ENCODE measurements at places on chromosomes 5 and 9.

- no peak for DNase-seq
These were observed 316.5 kb downstream of the BNC2 start for GRCh38 chr9:16553869-16554540.

GRCh38 chr9:121242959-121243346 is 25.0 kb upstream of the GSN start:
- no peak for DNase-seq

DNA sequence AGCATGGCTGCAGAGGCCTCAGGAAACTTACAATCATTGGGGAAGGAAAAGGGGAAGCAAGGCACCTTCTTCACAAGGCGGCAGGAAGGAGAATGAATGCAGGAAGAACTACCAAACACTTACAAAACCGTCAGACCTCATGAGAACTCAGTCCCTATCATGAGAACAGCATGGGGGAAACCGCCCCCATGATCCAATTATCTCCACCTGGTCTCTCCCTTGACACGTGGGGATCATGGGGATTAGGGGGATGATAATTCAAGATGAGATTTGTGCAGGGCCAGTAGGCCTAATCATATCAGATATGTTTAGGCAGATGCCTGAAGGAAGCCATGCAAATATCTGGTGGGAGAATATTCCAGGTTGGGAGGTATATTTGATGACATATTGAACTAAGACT is 1176.4 kb upstream of the CDH18 start:
- DNase-seq = no peak

DNA sequence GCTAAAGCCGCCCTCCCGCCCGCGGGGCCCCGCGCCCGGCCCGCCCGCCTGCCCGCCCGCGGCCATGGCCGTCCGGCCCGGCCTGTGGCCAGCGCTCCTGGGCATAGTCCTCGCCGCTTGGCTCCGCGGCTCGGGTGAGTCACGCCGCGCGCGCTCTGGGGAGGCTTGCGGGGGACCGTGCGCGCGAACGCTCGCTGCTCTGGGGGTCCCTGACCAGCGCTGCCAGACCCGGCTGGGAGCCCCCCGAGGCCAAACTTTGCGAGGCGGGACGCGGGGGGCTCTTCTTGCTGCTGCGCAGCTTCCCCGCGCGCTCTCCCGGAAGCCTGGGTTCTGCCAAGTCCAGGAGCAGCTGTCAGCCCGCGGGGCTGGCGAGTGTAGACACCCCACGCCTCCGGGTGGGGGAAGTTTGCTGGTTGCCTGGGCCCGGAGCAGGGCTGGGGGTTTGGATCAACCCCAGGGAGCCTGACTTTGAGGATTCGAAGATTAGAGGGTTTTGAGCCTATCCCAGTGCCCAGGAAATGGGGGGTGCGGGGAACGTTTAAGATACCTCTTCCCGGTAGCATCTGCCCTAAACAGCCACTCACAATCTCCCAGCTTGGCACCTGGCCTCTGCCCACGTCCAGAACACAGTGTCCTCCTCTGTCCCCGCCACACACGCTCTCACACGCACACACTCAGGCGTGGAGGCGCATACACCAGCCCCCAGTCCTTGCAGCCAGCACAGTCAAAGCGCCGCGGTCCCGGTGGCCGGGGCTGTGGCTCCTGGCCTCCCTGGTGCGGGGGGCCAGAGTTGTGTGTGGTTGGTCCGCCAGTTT is 535 bp downstream of the UNC5A start:
- peak; percentile 35 for DNase-seq

GRCh38 chr9:96139592-96140295 is 162.2 kb downstream of the HSD17B3 start:
- no peak for DNase-seq

DNA sequence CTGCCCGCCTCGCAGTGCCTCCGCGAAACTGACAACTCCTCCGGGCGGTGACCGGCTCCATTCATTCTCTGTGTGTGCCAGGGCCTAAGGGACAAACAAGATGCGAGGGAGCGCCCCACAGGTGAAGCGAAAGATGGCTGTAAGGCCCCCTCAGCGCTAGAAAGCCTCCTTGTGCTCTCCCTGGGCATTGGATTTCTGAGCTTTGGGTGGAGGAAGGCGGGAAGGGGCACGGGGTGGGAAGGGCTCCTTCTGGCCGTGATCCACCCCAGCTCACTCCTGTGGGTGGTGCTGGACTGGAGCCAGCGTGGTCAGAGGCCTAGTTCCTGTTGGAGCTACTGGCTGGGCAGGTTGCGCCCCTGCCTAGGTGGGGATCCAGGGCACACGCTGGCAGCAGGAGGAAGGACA is 943 bp downstream of the GALNT12 start:
- DNase-seq = peak; percentile 84

DNA sequence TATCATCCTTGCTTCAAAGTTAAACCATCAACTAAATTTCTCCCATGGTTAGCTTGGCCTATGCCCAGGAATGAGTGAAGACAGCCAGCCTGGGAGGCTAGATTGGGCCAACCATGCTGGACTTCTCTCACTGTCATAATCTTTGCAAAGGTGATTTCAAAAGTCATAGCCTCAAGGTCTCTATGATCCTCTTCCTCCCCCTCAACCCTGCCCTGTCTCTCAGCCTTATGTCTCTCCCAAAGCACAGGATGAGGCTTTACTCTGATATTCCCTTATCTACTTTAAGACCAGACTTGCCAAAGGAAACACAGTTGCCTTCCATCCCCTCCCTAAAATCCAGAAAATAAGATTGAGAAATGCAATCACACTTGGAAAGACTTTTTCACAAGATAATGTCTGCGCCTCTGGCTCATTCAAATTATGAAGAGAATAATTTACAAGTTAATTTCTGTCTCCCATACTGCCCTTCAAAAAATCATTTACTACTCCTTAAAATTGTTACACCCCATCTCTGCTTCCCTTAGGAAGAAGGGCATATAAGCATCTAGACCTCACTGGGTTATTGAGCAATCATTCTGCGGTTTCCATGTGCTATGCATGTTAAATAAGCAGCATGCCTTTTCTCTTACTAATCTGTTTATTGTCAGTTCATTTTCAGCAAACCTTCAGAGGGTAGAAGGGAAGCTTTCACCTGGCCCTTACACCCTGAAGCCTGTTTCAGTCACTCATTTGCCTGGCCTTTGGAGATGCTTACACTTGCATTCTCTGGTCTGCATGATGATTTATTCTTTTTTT is 113.8 kb upstream of the ANKRD55 start:
- peak; percentile 95 for DNase-seq

DNA sequence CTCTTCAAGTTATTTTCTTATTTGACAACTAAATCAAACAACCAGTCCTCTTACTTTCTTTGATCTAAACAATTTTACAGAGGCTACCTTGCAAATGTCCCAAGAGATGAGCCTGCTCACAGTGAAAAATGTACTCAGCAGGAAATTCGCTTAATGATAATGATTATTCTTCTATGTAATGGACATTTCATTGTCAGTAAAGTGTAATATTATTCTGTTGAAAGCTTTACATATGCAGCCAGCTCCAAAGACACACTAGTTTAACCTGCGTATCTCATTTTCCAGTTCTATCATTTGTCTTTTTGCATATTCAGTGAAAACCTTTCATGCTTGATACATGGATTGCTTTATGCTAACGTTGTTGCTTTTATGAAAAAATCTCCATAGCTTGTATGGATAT is 758.7 kb upstream of the ZNF608 start:
- no peak for DNase-seq

- no peak for DNase-seq
These were observed 7.2 kb downstream of the ZDHHC12 start for GRCh38 chr9:128716581-128717254.

DNA sequence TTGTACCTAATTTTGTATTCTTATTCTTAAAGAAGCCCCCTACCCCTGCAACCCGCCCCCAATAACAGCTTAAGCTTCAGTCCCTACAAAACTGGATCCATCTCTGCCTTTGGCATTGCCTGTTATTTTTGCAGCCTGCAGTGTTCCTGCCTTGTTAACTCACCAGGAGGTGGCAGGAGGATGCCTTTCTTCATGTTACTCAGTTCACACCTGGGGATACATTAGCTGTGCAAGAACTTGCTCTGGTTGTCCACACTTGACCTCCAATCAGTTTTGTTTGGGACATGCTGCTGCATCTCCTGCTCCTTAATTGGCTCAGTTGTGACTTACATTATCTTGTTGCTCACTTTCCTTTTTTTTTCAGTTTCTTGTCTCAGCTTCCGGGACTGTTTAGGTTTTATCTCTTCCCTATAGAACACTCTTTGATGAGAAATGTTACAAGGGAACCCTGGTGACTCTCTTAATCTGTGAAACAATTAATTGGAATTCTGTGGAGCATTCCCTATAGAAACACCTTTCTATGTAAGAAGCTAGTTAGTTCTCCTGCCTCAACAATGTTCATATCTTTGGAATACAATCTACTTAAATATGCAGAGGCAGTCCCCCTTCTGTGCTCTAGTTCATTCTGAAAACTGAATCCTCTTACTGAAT is 467.7 kb upstream of the ACO1 start:
- no peak for DNase-seq

DNA sequence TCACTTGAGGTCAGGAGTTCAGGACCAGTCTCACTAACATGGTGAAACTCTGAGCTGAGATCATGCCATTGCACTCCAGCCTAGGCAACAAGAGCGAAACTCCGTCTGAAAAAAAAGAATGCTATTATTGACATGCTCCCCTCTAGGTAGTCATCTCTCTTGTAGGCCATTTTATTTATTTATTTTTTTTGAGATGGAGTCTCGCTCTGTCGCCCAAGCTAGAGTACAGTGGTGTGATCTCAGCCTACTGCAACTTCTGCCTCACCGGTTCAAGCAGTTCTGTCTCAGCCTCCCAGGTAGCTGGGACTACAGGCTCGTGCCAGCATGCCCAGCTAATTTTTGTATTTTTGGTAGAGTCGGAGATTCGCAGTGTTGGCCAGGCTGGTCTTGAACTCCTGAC is 20.6 kb upstream of the NIM1K start:
- DNase-seq = peak; percentile 83

DNA sequence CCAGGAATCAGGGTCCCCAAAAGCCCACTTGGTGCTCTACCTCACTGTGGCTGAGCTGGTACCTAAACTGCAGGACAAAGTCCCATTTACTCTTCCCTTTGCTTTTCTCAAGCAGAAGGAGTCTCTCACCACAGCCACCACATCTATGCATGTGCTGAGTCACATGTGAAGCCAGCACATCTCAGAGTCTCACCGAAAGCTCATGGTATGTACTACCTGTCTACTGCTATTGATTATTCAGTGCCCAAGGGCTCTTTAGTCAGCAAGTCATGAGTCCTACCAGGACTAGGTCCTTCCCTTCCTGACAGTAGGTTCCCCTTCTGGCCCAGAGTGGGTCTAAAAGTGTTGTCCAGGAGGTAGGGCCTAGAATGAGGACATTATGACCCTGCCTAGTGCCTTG is 130.7 kb upstream of the NTRK2 start:
- no peak for DNase-seq

DNA sequence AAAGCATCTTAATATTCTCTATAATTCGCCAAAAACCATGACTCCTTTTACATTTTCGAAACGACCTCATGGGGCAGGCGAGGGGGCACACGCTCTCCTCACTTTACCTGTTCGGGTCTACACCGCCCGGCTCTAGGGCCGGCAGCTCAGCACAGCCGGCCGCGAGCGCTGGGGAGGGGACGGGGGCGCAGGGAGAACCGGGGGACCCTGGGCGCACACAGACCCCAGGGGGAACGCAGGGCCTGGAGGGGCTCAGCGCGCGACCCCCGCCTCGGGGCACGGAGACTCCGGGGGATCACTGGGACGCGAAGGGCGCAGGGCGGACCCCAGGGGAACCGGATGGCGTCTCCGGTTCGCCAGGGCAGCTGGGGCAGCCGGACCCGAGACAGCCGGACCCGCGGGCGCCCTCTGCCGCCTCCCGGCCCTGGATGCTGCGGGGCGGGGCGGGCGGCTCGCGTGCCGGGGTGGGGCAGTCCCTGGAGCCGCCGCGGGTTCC is at the start of gene AHRR:
Gene AHRR, plus strand, starts transcription at position 485 of the 496 bp plus-strand sequence. CDS start 22,189 bp downstream, outside the sequence.
- peak; percentile 62 for DNase-seq

- no peak for DNase-seq
These were observed 10.6 kb downstream of the AFAP1L1 start for GRCh38 chr5:149282027-149282965.

DNA sequence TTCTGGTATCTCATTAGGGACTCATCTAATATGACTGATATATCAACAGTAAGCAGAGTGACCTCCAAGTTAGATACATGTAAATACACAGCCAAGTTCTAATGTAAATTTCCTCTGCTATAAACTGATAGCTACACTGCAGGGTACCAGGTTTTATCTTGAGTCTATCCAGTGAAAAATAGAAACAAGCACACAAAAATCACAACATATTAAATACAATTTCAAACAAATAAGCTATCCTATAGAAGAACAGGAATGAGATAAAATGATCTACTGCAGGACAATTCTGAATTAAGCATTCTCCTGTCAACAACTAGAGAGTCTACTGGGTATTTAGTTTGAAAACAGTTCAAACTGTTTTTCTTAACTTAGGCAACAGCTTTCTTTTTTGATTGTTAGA is 42.7 kb downstream of the NR3C1 start:
- no peak for DNase-seq

GRCh38 chr5:124343451-124343867 is 403.0 kb downstream of the ZNF608 start:
- peak; percentile 85 for DNase-seq

GRCh38 chr5:91178461-91178860 is 204.7 kb downstream of the ARRDC3 start:
- no peak for DNase-seq

- DNase-seq = no peak
These were observed 318.4 kb downstream of the PSAT1 start for GRCh38 chr9:78615372-78615771.

DNA sequence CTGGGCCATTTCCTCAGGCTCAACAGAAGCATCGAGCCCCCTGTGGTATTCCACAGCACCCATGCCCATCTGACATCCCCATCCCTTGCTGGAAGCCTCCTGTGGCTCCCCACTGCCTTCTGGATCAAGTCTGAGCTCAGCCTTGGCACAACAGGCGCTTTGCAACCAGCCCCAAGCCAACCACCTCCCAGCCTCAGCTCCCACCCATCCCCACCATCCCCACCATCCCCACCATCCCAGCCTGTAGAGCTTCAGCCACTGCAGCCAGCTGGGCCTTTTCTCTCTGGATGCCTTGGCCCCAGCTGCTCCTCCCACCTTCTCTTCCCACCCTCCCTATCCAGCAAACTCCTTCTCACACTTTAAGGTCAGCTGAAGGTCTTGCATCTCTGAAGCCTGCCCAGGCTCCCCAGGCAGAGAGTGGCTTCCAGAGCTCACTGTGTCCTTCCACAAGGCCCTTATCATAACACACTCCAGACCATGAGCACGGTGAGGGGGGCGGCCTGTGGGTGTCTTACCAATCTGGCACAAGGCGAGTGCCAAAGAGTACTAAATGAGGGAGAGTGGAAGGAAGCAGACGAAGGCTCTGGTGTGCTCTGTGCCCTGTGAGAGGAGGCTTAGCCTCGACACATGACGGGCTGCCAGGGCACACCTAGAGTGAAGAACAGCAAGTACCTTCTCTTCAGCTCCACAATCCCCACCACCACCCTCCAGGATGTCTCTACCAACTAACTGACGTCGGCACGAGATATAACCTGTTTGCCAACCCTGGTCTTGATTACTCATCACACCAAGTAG is 6.5 kb downstream of the HIGD2A start:
- no peak for DNase-seq

GRCh38 chr9:79360387-79361347 is 211.1 kb upstream of the TLE4 start:
- no peak for DNase-seq

GRCh38 chr9:2047916-2048315 is 32.8 kb downstream of the SMARCA2 start:
- no peak for DNase-seq

Measured in kidney tubule cell (primary cell).